ENCODE measurements at places on chromosomes 1 and 21.

DNA sequence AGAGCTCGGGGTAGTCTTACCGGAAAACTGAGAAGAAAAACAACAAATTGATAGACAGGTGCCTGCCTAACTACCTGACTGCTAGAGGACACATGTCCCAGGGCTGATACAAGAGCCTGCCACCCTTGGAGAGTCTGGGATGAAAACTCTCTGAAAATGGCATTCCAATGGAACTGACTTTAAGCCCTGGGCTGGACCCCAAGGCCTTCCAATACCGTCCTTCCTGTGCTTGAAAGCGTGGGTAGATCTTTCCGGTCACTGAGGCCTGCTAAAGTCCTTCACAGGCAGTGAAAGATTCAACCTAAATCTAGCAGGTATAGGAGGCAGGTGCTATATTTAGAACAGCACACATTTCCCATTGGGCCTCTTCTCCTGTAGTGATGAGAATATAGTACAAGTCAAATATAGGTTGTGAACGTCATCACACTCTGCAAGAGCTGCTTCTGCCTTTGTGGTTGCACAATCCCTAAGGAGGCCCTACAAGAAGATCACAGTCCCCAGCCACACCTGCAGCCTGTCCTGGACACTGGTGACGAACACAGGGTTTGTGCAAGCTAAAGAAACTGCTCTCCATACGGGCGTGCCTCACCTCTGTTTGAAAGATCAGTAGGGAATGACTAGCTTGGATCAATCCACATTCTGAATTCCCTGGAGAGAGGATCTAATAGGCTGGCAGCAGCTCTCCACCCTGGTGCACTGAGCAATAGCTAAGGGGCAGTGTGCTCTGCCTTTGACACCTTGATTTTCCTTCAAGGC, 876 bp upstream of the CHML start:
- no peak for DNase-seq

GRCh38 chr21:26534517-26534916, 38.6 kb downstream of the CYYR1 start:
- no peak for DNase-seq

- DNase-seq, result no peak
Observed at GRCh38 chr1:17409391-17409811, 30.1 kb downstream of the RCC2 start.

- DNase-seq, result no peak
Observed at GRCh38 chr1:185271921-185272320, 45.1 kb downstream of the IVNS1ABP start.

DNA sequence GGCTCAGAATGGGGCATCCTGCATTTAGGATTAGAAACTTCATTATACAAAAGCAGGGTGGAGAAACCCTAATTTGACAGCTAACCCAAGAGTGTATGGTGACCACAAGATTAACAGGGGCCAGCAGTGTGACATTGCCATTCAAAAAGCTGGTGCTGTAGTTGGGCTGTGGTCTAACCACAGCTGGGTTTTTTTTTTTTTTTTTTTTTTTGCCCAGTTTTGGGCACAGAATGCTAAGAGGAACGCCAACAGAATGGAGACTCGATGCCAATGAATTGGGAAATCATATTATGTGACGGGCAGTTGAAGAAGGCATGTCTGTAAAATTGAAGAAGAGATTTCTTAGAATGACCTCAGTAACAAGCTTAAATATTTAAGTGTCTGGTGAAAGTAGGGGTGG, 58.4 kb downstream of the NFIA start:
- no peak for DNase-seq

GRCh38 chr1:31642897-31643296, 1.8 kb downstream of the PEF1 start:
- no peak for DNase-seq

DNA sequence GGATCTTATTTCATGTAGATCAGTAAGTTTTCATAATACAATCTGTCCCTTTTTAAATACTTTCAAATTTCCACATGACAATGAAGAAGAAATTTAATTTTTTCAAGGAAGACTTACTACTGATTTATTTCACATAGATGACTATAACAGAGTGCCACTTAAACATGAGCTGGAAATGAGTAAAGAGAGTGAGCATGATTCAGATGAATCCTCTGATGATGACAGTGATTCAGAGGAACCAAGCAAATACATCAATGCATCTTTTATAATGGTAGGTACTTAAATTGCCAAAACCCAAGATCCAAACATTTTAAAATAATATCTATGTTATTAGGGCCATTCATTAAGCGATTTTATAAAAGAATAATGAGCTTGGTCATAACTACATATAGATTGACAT, 110.4 kb downstream of the PTPRC start:
- no peak for DNase-seq

GRCh38 chr1:6601049-6601922, 1.4 kb downstream of the KLHL21 start:
- DNase-seq, result peak; percentile 57

GRCh38 chr1:210362526-210362925, 33.8 kb downstream of the HHAT start:
- DNase-seq, result no peak

GRCh38 chr1:33235521-33235920, 20.8 kb upstream of the ZNF362 start:
- DNase-seq, result no peak

DNA sequence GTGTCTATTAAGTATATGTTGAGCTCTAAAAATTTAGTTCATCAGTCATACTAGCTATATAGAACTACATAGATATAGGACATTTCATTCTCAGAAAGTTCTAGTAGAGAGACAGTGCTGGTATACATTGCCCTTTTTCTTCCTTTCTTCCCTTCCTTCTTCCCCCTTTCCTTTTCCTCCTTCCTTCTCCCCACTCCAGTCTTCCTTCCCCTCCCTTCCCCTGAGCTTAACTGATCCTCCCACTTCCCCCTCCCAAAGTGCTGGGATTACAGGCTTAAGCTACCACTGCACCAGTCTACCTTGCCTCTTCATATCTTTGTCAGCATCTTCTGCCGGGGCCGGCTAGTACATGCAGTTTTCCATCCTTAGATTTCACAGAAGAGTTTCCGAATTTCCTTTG, 12.1 kb downstream of the THRAP3 start:
- DNase-seq, result no peak

- DNase-seq, result no peak
Observed at GRCh38 chr1:222974496-222974895, 159.7 kb downstream of the DISP1 start.

DNA sequence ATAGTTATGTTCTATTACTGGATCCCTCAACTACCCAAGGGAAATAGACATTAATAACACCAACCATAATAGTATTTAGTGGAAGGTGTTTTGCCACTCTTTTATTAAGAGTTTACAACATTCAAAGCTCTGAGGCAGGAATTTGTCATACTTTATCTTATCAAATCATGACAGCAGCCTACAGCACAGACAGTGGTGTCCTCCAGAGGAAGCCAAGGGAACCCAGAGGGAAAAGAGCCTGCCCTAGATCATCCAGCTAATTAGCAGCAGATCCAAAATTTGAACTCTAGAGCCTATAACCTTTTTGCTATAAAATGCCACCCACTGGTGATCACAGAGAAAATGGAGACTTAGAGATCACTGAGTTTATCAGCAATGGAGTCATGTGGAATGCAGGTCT, 18.2 kb downstream of the VAV3 start:
- DNase-seq, result no peak

DNA sequence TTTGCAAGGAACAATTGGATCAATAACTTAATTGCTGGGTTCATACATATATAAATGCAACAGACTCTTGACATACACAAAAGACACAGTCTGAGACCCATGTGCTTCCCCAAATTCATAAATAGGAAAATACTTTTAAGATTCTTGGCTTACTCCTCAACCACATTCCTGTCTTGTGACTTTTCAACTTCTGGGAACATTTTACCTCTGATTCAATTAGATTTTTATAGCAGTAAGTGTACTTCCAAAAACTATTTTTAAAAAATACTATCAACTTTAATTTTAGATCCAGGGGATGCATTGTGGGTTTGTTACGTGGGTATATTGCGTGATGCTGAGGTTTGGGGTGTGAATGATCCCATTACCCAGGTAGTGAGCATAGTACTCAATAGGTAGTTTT, 406.7 kb downstream of the RPS6KC1 start:
- DNase-seq, result no peak

- no peak for DNase-seq
Observed at GRCh38 chr1:204176049-204176448, 9.9 kb upstream of the REN start.

- no peak for DNase-seq
Observed at GRCh38 chr1:158059984-158060383, 66.5 kb downstream of the KIRREL1 start.

DNA sequence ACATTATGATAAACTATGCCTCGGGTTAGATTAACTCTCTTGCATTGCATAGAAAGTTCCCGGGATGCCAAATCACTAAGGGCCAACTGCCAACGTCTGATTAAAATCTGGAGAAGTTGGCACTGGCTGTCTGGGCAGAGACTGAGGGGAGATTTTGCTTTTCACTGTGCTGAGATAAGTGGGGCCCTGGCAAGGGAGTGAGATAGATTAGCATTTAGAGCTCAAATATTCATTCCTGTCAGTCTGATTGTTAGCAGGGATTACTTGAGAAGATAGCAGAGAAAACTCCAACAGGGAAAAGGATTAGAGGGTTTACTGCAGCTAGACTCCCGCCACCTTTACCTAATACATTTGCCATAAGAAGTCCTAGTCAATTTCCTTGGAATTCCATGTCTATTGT, 714.1 kb upstream of the CHRM3 start:
- no peak for DNase-seq

DNA sequence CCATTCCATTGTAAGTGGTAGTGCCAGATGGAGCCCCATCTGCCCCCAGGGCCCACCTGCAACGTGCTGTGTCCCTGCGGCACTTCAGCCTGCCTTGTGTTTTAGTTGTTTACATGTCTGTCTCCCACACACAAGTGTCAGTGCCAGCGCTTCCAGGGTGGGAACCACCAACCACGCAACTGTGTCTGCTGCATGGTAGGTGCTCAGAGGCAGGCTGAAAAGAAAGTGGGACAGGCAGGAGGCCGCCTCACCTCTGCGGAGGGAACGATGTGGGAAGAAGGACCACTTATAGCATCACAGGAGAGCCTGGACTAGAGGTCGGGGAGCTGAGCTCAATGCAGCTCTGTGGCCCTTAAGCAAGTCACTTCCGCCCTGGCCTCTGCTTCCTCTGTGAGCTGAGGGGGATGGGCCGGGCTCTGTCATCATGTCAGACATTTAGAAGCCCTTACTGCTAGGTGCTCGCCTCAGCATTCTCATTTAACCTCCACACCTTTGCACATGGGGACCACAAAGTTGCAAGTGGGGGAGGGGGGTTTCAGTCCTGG, 17.9 kb downstream of the SLC9A1 start:
- peak; percentile 35 for DNase-seq

DNA sequence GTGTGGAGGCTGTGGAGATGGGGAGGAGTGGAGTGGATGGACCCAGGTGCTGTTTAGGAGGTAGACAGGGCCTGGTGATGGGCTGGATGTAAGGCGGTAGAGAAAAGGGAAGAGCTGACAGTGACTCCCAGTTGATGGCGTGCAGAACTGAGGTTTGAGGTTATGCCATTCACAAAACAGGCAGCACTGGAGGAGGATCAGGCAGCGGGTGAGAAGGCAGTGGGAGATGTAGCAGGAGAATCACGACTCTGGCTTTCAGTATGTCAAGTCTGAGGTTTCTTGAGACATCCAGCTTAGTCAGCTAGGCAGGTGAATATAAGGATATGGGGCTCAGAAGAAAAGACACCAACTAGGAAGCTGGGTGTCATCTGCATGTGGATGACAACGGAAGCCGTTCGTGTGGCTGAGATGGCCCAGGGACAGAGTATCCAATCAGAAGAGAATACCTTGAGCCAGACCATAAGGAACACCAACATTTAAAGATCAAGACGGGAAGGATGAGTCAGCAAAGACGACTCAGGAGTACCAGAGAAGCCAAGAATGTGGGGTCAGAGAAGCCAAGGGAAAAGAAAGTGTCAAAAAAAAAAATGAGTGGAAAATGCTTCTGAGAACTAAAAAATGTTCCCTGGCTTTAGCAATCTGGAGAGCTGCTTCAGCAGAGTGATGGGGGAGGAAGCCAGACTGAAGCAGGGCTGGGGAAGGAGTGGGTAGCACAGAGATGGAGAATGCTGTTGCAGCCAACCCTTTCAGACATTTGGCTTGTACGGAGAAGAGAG, 15.2 kb downstream of the LRRN2 start:
- DNase-seq, result no peak

DNA sequence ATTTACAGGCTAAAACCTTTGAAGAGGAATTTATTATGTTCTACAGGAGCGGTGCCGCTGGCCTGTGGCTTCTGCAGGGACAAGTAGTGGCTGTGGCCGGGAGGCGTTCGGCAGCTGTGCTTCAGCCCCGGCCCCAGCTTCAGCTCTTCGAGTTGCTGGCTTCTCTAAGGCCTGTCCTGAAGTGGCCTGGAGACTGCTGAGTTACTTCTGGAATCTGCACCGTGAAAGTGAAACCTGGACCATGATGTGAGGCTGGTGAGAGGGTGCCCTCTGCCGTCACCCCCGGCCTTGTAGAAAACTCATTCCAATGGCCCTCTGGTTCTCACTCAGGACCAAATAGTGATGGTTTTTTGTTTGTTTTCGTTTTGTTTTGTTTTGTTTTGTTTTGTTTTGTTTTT, 48.1 kb downstream of the PRKCZ start:
- DNase-seq, result no peak
